ENCODE measurements at places on chromosomes 1 and 21.

GRCh38 chr1:150799089-150799488 lies 9.0 kb downstream of the CTSK start:
- no peak for DNase-seq

DNA sequence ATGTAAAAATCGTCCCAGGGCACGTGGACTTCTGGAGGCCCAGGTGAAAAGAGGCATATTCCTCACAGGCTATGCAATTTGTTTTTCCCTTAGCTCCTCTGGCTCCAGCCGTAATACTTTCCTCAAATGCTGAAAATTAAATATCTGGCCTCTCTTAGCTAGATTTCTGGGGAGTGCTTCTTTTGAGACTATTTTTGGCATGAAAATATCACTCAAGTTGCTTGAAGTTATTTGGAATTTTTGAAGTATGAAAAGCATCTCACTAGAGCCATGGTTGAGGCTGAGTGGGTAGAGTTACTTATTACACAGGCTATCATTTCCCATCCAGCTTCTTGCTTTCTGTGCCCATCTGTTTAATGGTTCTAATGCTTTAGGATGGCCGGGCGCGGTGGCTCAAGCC lies 59.7 kb downstream of the MYOM3 start:
- DNase-seq = no peak

DNA sequence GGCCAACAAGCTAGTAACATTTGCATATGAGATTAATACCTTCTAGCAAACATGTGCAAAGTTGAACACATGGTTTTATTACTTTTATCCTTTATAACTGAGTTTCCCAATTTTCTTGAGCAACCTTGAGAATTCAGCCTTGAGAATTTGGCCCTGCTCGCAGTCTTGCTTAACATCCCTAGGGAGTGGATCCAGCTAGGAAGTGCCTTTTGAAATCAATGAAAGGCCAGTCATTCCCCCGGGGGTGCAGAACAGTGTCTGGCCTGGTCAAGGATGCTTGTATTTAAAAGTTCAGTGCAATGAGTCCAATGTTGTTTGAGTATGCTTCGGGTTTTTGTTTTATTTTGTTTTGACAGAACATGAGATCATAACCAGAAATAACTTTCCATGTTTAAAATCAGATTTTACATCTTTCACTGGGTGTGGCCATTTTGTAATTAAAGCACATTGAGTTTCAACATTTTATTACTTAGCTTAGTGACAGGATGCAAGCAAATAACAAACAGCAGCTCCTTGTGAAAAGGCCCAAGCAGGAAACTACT lies 16.7 kb downstream of the PALMD start:
- DNase-seq = peak; percentile 44

- DNase-seq = no peak
These were observed 264.9 kb upstream of the PLXNA2 start for GRCh38 chr1:208509072-208509471.

- DNase-seq = peak; percentile 68
These were observed 2.9 kb downstream of the ARF1 start for GRCh38 chr1:228085287-228085951.

GRCh38 chr1:116161877-116162390 lies 50.7 kb downstream of the MAB21L3 start:
- no peak for DNase-seq

GRCh38 chr21:27649762-27650161 lies 682.9 kb upstream of the ADAMTS5 start:
- DNase-seq = no peak

Measured in left colon (tissue), 2 donors.